ENCODE measurements at places on chromosomes 12 and 14.

- no peak for DNase-seq
Measured at GRCh38 chr12:106031761-106032622, 106.8 kb downstream of the NUAK1 start.

GRCh38 chr14:68810173-68811153 lies 17.6 kb upstream of the ZFP36L1 start:
- DNase-seq: no peak

DNA sequence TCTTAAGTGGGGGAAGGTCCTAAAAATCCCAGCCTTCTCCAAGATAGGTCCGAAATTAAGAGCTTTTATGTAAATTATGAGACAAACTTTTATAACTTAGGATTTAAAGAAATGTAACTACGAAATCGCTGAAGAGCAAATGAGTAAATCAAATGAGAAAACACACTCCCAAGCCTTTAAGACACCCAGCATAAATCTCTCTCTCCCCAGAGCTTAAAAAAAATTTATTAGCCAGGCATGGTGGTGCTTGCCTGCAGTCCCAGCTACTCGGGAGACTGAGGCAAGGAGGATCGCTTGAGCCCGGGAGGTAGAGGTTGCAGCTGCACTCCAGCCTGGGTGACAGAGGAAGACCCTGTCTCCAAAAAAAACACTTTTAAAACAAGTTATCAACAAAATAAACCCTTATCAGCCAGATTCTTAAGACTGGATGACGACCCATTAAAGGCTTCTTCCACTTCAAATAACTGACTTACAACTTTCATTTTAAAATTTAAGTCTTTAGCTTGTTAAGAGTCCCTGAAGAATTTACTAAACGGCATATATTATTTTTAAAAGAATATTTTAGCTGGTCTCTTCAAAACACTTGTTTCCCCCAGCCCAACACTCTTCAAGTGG lies 3.2 kb downstream of the PTGES3 start:
- no peak for DNase-seq

GRCh38 chr12:52808573-52809160 lies 5.2 kb downstream of the KRT4 start:
- DNase-seq: no peak

DNA sequence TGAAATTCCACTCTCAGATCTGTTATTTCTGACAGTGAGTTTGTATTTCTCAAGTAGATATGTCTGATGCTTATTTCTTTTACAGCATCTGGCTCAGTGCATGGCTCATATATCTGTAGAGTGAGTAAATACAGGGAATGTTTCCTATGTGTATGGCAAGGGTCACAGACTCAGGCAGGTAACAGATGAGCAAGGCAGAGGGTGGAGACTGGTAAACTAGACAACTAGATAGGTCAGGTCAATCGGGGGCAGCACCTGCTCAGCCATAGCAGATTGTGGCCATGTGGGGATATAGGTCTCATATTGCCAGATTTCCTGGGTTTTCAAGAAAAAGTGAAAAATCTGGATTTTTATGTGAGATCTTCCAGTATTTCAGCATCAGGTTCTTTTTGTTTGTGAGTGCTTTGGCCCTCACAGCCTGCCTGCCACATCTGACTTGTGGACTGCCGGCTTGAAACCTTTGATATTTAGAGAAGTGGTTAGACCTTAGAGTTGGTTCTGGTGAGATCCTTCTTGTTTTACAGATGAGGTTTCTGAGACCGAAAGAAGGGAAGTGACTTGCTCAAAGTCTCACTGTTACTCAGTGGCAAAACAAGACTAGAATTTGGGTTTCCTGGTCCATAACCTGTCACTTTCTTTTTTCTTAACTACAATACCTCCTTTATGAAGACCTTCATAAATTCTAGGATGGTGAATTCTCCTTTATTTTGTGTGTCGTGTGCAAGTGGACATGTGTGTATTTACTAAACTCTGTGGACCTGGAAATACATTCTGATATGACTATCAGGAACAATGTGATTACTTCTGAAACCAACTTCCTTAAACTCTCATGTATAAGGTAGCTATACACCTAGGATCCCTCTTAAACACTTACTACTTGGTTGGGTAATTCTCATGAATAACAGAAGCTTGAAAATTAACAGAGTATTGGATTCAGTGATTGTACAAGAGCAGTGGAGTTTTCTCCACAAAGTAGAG lies 34.4 kb downstream of the PROX2 start:
- DNase-seq: no peak

Data from T-helper 17 cell (primary cell).